Stimulated activated CD4-positive, alpha-beta T cell treated with anti-CD3 and anti-CD28 coated beads, Interleukin-2, amount 100 ng/mL, for 48 hours (primary cell): ENCODE measurements at places on chromosomes 5 and 9.

GRCh38 chr9:97763874-97764273 is 66.7 kb upstream of the XPA start:
- no peak for DNase-seq

- no peak for DNase-seq
These were observed 635 bp downstream of the FBN2 start for GRCh38 chr5:128537221-128537999.

GRCh38 chr9:124017929-124018729 is 6.6 kb downstream of the LHX2 start:
- no peak for DNase-seq

DNA sequence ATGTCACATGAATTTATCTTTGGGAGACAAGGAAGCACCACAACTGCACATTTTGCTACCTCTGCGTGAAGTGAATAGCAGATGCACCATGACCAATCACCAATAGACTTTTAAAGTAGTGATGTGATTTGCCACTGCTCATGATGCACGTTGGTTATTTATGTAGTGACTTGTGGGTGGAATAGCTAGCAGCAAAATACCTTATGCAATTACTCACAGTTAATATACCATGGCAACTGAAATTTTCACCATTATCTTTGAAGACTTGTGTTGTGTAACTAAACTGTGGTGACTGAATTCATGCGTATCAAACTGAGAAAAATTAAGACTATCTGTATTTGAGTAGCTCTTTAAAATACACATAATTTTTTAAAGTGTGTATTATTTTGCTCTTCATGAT is 46.2 kb upstream of the TUSC1 start:
- no peak for DNase-seq

- DNase-seq = no peak
These were observed 51.9 kb downstream of the SLIT3 start for GRCh38 chr5:169248996-169249395.

GRCh38 chr5:132890817-132891216 is 17.3 kb downstream of the LEAP2 start:
- no peak for DNase-seq

DNA sequence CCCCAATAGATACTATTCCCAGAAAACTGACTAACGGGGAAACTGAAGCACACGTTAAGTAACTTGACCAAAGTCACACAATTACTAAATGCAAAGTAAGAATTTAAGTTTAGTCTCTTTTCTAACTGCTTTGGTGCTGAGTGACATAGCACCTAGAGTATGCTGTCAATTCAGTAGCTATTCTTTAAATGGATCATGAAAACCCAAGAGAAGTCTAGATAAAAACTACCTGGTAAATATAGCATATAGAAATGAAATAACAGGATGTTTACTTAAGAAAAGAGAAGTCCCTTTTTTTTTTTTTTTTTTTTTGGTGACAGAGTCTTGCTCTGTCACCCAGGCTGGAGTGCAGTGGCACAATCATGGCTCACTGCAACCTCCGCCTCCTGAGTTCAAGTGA is 129.2 kb downstream of the PDE4D start:
- DNase-seq = no peak

GRCh38 chr5:59489551-59489950 is 404.0 kb downstream of the PDE4D start:
- no peak for DNase-seq

DNA sequence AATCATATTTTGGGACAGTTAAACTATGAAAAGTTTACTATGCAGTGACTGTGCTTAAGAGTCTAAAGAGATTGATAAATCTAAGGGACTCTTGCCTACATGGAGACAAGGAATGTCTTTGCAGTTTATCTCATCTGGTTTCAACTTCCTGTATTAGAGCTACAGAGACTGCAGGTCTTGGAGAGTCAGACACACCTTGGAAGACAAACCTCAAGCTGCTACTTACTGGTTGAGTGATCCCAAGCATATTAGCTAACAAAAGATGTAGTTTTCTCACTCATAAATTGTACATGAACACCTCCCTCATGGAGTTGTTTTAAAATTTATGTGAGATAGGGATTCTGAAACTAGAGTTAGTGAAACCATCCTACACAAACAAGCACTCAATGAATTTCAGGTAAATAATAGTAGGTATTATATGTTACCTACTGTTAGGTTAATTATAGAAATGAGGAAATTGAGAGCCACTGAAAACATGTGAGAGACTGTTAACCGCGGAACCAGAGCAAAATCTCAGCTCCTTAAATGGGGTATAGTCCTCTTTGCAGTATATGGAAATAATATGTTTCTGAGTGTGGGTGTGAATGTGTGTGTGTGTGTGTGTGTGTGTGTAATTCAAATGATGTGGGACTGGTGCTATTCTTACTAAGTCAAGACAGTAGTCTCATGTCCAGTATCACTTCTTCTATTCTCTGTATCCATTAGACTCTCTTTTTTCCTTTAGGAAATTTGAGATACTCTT is 752.1 kb downstream of the DTWD2 start:
- DNase-seq = no peak

DNA sequence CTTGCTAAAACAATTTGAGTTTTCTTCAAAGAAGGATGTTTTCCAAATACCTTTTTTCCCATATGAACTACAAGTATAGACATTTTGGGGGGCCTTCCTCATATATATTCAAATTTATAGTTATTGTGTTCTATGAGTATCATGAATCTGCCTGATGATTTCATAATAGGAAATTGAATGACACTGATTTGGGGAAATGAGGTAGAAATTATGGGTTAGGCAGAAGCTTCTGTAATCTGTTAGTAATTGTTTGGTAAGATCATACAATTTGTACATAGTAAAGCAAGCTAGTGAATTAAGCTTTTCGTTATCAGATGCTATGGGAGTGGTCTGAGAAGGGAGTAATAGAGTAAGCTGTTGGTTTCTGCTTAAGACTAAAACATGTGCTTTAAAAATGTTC is 98.0 kb downstream of the TRIO start:
- no peak for DNase-seq

DNA sequence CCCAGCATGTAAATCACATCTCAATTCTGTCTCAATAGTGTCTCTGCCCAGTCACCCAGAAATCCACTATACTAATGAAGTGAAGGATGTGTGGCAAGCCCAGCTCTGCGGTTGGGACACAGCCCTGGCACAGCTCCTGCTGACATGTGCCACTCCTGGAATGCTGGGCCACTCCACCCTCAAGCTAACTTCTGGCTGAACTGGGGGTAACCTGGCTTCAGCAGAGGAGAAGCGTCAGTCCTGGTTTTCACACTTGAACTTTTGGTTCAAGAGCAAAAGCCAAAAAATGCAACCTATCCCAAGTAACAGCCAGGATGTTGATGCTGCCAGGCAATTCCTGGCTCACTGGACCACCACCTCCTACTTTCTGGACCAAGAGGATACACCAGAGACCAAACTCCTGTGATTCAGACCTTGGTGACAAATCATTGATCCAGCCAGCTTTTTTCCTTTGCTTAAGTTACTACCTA is 86.4 kb downstream of the ARRDC3 start:
- DNase-seq = no peak

- DNase-seq = no peak
These were observed 19.5 kb upstream of the ERCC6L2 start for GRCh38 chr9:95855961-95856360.

GRCh38 chr5:156826150-156826549 is 23.9 kb upstream of the PPP1R2B start:
- DNase-seq = no peak

- DNase-seq = no peak
These were observed 869.2 kb downstream of the EFNA5 start for GRCh38 chr5:106801554-106801953.

- no peak for DNase-seq
These were observed 6.1 kb upstream of the TMEFF1 start for GRCh38 chr9:100466829-100467221.

DNA sequence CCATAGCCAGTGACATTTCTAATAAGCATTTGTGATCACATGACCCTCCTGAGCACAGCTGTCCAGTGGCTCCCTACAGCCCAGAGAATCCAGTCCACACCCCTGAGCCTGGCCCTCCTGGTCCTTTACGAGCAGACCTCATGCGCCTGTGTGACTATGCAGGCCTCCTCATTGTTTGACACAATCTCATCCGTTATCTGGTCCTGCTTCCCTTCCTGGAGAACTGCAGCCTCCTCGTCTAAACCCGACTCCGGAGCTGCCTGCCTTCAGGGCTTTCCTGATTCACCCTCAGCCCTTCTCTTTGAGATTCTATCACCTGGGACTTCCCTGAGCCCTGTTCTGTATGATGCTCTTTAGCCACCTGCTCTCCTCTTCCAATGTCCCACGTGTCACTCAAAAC is 79.7 kb downstream of the GPR21 start:
- DNase-seq = no peak

DNA sequence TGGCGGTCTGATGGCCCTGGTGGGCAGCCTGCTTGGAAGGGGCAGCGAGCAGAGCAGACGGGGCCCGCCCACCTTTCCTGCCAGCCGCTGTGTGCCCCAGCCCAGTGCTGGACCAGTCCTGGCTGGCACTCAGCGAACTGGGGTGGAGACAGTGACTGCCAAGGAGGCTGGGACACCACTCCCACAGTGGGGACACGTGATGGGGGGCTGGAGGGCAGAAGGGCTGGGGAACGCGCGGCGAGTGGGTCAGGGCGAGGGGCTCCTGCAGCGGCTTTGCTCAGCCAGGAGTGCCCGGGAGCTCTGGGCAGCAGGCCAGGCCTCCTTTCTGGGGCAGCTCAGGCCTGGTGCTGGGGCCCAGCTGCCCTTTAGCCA is 19.5 kb downstream of the NCS1 start:
- no peak for DNase-seq

GRCh38 chr9:112174222-112174964 is 704 bp downstream of the SUSD1 start:
- DNase-seq = peak; percentile 66

- peak; percentile 45 for DNase-seq
These were observed 965 bp downstream of the PTGDS start for GRCh38 chr9:136978073-136978864.

GRCh38 chr9:73916016-73916673 is 581.0 kb upstream of the RORB start:
- no peak for DNase-seq

GRCh38 chr9:5945112-5945511 is 54.4 kb downstream of the MLANA start:
- DNase-seq = no peak

- DNase-seq = no peak
These were observed 14.8 kb downstream of the AKNA start for GRCh38 chr9:114372921-114373448.

- DNase-seq = no peak
These were observed 6.6 kb upstream of the PRKACG start for GRCh38 chr9:69020301-69021145.

- DNase-seq = no peak
These were observed 95.7 kb downstream of the ENTREP1 start for GRCh38 chr9:69420611-69421270.

GRCh38 chr5:119570910-119571309 is 58.4 kb upstream of the FAM170A start:
- DNase-seq = no peak

- no peak for DNase-seq
These were observed 91.0 kb upstream of the PUM3 start for GRCh38 chr9:2934883-2935282.
